CD4-positive, alpha-beta T cell (primary cell): ENCODE measurements at places on chromosomes 4 and X.

GRCh38 chr4:62252728-62253127 is 1052.6 kb downstream of the ADGRL3 start:
- DNase-seq: no peak

GRCh38 chr4:32148111-32148666 is 1428.0 kb downstream of the PCDH7 start:
- DNase-seq: no peak

GRCh38 chr4:142473218-142473959 is 372.7 kb downstream of the INPP4B start:
- DNase-seq: no peak

GRCh38 chr4:169658196-169658595 is 37.8 kb downstream of the CLCN3 start:
- DNase-seq: no peak

DNA sequence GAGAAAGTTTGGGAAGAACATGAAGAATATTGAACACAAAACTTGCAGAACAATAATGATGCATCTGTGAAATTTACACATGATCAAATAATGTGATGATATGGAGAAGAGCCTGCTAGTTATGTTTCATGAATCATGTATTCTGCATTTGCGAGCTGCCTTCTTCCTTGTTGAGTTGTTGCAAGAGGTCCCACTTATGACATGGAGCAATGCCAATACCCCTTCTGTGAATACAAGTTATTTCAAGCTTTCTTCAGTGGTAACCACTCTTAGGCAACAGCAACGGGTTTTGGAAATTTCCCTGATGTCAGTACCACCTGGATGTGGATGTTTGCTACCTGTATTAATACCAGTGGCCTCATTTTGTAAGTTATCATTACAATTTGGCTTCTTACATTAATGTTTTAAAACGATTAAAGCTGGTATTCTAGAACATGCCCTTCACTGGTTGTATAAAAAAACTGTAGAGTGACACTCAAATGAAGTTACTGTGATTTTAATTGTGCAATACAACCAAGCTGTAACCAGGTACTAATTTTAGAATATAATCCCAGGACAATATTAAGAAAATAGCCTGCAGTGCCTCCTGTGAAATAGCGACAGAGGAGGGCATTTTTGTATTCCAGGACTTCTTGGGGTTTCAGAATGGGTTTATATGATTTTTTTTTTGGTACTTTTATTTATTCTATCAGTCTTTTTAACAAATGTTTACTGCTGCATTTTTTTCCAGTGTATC is 25.3 kb downstream of the IQCM start:
- DNase-seq: no peak
